ENCODE measurements at places on chromosomes 3 and 15.

DNA sequence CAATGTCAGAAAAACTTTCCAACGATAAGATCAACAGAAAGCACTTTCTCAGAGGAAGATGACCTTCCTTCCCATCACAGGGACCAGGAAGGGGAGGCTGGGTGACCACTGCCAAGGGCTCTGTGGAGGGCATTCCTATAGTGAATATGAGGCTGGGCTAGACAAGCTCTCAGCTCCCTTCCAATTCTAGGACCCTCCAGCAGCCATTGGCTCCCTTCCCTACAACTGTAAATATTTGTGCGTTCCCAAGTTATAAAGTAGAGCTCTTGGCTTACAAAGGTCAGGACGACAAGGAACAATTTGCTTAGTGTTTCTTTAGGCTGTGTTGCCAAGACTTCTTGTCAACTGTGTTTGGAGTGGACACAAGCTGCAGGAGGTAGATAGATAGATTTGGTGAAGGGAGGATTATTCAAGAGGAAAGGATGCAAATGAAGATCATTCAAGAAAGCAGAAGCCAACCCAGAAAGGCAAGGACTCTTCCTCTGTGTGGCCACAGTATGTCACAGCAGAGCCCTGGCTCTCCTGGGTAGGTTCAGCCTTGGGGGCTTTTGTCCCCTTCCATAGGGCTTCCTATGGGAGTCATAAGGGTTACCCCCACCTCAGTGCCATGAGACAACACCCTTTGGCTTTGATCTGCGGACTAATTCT is 223.6 kb upstream of the TLE3 start:
- no peak for DNase-seq

DNA sequence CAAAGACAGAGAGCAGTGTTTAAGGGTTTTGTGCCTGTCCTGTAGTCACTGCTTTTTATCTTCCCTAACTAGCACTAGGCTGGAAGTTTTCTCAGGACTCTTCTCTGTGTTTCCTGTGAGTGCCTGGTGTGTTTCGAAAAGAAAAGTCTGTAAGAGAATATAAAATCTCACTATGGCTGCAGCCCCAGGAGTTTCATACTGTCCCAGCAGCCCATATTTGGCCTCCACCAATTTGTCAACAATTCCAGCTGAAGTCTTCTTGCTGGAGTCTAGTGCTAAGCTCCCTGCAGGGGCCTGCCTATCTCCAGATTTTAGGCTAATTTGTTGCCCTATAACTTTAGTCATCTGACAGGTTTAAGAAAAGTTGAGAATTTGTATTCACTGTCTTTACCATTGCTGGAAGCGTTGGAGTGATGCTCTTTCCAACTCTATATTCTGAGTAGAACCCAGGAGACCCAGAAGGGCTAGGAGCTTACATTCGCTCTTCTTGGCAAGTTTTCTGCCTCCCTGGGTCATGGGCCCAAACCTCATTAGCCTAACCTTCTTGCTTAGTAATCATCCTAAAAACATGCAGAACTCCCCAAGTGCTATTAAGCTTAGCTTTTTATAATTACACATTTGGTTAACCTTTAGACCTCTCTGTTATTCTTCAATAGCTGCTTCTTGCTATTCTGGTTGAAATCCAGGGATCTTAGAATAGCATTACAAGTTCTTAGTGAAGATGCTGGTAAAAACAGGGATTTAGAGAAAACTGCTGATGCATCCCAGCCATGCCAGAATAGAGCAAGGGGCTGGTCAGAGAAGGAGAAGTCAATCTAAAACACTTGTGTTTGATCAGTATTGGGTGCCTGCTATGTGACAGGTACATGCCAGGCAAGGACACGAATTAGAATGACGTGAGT is 283.1 kb downstream of the NEK10 start:
- DNase-seq: no peak

DNA sequence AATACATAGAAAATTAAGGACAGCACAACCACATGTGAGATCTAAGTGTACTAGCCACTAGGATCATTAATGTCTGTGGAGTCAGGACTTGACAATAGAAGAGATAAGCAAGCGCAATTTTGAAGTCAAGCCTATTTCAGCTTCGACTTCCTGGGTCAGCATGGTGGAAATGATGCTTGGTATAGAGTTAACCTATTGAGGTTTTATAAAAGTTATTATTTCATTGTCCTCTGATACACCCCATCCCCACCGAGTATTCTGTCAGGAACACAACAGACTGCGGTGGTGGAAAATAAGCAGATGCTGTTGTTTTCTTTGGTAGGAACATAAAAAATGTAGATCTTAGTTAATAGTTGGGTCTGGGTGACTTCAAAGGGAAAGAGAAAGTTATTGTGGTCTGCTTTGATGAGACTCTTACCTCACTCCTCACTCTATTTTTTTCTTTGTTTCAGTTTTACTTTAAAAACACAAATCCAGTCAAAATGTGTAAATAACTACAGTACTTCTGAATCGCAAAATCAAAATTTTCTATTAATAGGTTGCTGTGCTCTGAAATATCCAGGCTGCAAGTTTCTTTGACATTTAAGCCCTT is 82.1 kb downstream of the IL5RA start:
- no peak for DNase-seq

- DNase-seq: no peak
Measured at GRCh38 chr3:116045314-116045713, 400.0 kb downstream of the LSAMP start.

DNA sequence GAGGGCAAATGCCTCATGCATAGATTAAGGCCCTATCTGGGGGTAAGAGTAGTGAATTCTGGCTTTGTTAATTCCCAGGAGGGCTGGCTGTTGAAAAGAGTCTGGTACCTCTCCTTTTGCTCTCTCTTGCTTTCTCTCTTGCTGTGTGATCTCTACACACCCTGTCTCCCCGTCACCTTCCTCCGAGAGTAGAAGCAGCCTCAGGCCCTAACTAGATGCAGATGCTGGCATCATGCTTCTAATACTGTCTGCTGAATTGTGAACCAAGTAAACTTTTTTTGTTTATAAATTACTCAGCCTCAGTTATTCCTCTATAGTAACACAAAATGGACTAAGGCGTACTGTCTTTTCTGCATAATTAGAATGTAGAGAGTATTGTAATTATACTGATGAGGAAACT is 908.1 kb downstream of the DIPK2A start:
- no peak for DNase-seq

GRCh38 chr3:183262875-183263378 is 9.9 kb downstream of the B3GNT5 start:
- DNase-seq: no peak

GRCh38 chr3:71499227-71499876 is 84.2 kb downstream of the FOXP1 start:
- no peak for DNase-seq

DNA sequence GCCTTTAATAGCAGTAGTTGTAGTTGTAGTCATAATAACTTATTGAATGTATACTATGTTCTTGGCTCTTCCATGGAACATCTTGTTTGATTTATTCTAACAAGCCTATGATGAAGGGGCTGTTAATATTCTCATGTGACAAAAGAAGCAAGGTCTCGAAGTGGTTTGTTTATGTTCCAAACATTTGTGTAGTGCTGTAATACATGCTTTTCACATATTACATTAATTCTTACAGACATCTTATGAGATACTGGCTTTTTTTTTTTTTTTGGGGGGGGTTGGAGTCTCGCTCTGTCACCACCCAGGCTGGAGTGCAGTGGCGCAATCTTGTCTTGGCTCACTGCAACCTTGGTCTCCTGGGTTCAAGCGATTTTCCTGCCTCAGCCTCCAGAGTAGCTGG is 252.3 kb downstream of the PTPRG start:
- no peak for DNase-seq

- no peak for DNase-seq
Measured at GRCh38 chr3:9951598-9951961, 628 bp downstream of the PRRT3 start.

All from AML-193 (cell line).